Activated naive CD4-positive, alpha-beta T cell treated with anti-CD3 and anti-CD28 coated beads, Interleukin-2, amount 50 U/mL, for 16 hours (primary cell): ENCODE measurements at places on chromosomes 5 and 9.

GRCh38 chr5:119400245-119400644, 44.4 kb downstream of the TNFAIP8 start:
- DNase-seq = peak; percentile 39

DNA sequence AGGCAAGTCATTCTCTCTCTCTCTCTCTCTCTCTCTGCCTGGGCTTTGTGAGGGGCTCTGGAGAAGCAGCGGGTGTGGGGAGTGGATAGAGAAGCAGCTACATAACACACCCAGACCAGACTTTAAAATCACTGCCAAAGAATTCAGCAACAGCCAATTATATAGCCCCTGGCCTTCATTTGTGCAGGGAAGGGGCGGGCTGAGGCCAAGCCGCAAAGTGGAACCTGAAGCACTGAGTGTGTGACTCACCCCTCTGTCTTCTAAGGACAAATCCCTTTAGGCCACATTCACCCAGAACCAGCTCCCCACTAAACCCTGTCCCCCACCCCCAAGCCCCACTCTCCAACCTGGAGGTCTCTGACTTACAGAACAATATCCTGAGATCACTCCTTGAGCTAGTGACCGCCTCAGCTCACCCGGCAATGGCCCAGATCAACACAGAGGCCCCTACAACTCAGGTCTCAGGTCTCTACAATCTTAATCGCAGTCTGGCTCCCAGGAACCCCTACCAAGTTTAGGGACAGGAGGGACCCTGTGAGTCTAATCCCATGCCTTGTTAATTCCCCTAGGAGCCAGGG, 6.0 kb downstream of the B4GALT1 start:
- no peak for DNase-seq

DNA sequence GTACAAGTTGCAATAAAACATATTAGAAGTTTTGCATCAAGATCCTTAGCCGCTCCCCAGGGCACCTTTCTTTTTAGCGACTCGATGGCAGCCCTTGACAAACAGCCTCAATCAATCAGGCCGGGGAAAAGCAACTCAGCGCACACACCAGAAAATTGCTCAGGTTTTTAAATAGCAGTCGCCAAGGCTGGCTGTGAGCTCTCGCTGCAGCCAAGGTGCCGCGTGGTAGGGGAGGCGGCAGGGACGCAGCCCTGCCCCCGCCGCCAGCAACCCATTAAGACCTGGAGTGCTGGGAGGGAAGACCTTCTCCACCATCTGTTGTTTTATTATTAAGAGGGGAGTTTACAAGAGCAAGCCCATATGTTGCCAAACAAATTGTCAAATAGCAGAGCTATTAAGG, 22.6 kb downstream of the ASS1 start:
- no peak for DNase-seq

DNA sequence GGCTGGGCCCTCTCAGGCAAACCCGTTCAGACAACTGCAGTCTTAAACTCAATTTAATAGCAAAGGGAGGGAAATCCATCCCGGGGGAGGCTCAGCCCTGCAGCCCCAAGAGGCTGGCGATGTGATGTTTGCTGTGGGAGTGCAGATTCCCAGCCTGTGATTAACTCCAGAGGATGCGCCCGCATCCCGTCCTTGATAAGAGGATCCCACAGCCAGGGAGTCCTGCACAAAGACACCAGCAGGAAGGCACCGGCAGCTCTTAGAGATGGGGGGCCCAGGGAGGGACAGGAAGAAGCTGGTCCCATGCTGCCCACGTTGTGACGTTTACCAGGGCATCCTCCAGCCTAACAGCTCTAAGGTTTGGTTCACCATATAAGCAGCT, 64.7 kb downstream of the MRPL36 start:
- DNase-seq = no peak

- no peak for DNase-seq
Measured at GRCh38 chr5:123086376-123087055, 2.5 kb upstream of the PRDM6 start.

GRCh38 chr5:57402348-57402747, 80.3 kb downstream of the ACTBL2 start:
- DNase-seq = no peak

DNA sequence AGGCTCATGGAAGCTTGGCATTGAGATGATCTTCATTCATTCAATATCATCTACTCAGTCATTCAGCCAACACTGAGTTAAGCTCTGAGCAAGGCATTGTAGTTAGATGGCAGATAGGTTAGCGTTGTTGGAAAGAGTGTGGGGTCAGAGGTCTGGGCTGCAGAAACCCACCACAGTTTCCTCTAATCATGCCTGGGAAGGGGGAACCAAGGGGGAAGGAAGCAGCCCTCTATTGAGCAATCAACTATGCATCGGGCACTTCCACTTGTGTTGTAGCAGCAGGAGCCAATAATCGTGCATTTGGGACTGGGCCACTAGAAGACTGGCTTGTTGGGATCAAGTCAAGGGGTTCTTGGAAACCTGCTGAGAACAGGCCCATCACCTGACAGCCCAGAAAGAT, 139.1 kb downstream of the PIP5K1B start:
- DNase-seq = no peak

- no peak for DNase-seq
Measured at GRCh38 chr5:13382232-13382631, 562.3 kb downstream of the DNAH5 start.

- DNase-seq = no peak
Measured at GRCh38 chr9:13461414-13461991, 182.0 kb upstream of the MPDZ start.

DNA sequence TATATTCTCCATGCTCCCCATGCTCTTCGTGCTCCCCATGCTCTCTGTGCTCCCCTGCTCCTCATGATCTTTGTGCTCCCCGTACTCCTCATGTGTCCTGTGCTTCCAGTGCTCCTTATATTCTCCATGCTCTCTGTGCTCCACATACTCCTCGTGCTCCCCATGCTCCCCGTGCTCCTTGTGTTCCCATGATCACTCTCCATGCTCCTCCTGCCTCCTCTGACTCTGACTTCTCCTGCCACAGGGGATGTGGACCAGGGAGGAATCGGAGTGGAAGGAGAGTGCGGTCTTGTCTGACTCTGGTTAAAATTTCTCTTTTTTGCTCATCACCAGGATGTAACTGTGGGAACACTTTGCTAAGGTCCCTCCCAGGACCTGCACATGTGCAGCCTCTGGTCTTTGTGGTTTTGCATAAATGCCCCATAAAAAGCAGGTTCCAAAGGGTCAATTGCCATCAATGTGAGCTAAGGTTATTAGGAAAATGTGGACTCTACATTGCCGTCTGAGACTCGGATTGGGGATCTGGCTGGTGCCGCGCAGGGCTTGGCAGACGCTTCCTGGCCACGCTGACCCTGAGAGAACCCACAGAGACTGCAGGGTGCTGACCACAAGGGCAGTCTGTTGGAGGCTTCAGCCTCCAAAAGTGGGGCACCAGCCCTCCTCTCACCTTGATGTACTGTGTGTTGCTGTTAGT, 52.5 kb downstream of the TRIP13 start:
- DNase-seq = no peak

DNA sequence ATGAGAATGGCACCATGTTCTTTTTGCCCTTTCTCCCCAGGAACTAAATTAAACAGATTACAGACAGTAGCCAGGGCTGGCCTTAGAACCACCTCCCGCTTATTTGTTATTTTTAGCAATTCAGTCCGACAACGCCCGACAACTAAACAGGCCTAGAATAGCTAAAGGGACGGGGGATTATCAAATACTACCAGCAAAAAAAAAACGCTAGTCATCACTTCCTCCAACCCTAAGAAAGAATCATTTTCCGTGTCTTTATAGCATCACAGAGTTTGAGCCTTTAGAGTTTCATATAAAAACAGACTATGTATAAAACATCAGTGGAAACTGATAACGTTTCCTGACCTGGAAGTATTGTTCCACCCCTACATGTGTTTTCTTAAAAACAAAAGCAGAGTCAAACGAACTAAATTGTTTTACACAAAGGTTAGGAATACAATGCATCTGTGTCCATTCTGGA, 35.3 kb downstream of the PFDN1 start:
- DNase-seq = no peak

- no peak for DNase-seq
Measured at GRCh38 chr9:100466829-100467221, 6.1 kb upstream of the TMEFF1 start.

DNA sequence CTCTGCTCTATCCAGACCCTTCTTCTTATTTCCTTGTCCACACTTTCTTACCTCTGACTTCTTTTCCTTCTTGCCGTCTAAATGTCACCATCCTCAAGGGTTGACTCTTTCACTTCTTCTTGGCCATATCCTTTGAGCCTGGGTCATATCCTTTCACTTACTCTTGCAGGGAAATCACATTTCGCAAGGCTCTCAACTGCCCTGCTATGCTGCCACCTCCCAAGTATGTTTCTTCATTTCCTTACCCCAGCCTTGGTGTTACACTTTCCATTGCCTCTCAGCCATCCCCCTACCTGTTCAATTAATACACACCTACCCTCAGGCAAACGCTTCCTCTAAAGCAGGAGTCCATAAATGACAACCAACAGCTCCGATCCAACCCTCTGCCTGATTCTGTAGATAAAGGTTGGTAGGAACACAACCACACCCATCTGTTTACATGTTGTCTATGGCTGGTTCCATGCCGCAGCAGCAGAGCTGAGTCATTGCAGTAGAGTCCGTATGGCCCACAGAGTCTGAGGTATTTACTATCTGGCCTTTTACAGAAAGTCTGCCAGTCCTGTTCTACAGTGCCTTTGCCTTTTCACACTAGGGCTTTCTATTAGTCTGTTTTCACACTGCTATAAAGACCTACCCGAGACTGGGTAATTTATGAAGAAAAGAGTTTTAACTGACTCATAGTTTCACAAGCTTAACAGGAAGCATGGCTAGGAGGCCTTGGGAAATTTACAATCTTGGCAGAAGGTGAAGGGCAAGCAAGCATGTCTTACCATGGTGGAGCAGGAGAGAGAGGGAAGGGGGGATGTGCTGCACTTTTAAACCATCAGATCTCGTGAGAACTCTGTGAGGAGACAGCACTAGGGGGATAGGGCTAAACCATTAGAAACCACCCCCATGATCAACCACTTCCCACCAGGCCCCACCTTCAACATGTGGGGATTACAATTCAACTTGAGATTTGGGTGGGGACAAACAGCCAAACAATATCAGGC, 97.9 kb downstream of the SV2C start:
- DNase-seq = no peak

DNA sequence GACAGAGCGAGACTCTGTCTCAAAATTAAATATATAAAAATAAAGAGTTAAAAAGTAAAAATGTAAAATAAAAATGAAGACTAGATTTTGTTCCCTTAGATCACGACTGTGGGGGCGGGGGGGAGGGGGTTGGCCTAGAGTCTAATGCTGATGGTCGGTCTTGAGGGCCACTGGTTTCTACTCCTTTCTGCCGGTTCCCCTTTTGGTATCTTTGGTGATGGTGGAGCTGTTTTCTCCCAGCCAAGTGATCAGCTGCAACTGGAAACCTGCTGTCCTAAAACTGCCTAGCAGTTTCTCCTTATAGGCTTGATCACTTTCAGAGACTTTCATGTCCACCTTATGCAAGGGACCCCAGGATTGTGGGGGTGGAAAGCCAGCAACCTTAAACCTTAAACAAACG, 1.1 kb downstream of the SRD5A1 start:
- DNase-seq = no peak

DNA sequence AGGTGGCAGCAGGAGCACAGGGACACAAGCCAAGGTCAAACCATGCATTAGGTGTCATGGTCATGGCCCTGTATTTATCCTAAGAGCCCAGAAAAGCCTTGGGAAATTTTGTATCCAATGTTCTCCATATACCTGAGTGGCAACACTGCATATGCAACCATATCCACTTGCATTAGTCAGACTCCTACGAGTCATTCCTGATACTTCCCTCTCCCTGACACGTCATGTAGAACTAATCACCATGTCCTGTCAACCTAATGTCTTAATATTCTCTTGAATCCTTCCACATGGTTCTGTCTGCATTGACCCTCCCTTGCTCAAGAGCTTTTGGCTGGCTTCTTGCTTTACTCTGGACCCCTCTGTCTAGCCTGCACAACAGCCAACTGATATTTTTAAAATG, 9.4 kb downstream of the SCGB3A2 start:
- no peak for DNase-seq

GRCh38 chr9:37031902-37032301, 2.2 kb downstream of the PAX5 start:
- DNase-seq = no peak

DNA sequence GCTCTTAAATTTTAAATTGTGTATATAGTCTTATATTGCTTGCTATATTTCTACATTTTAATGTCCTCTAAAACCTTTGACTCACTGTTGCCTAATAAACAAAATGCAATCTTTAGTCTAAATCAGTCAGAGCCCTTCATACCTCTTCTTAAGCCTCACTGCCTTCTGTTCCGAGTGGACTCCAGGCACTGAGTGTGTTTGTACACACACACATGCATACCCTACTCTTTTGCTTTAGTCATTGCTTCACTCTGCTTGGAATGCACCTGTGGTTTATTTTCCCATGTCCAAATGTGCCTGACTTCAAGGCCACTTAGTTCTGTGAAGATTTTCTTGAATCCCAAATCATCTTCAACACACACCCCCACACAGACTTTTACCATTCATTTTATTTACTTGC, 60.9 kb downstream of the SLC12A2 start:
- DNase-seq = no peak

GRCh38 chr9:127634698-127635097, 22.6 kb downstream of the STXBP1 start:
- DNase-seq = no peak
